EL (cell line): ENCODE measurements at places on chromosomes 12 and 14.

DNA sequence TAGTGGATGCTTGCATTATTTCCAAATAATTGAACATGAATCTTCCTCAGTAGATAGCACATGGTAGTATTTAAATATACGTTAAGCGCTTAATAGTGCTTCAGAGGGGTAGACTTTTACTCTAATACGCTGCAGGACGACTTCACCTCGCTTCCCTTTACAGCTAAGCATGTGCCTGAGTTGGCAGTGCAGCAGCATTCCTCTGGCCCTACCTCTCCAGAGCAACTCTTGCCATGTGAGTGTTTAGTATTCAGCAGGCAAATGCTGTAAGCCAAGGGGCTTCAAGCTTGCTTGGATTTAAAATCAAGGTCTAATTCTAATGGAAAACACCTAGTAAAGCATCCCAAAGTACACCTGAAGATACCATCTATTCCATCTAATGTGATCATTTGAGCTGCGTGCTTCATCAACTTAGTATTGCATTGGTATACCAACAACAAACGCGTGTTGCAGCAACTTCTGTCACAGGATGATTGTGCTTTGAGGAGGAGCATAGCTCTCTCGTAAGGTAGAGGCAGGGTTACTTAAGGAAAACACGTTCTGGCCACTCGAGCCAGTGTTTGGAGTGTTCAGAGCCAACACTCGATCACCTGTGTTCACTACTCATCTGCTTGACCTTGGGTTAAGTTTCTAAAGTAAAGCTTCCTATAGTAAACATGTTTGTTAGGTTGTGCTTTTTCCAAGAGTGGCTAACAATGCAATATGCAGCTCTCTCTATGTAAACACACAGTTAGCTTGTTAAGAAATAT, 60.6 kb downstream of the PIWIL1 start:
- no peak for DNase-seq

DNA sequence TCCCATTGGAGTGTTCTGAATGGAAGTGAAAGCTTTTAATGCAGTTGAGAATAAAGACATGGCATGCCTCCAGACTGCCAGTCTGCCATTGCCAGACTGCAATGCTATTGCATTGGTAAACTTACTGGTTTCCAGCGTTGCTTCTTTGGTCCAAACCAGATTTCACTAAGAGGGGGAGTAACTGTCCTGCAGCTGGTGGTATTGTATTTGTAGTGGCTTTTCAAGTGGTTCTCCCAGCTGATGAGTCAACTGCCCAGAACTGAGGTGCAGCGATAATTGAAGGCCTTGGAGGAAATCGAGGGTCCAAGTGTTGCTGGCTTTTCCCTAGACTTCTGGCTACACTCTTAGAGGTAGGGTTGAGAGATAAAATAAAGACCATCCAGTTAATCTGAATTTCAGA, 31.9 kb downstream of the ERG28 start:
- no peak for DNase-seq

GRCh38 chr12:113439301-113439597, 17.1 kb downstream of the SDSL start:
- DNase-seq, result no peak

GRCh38 chr12:101231636-101232035, 21.6 kb upstream of the SLC5A8 start:
- DNase-seq, result no peak
